ENCODE measurements at places on chromosomes 6 and 20. TPM values are rescaled to one million over a fixed set of nuclear protein-coding genes. Genes with fewer than 3 reads are reported as not detected.
A peak's percentile ranks its signal among the peaks of the same experiment; 100 is the strongest.

DNA sequence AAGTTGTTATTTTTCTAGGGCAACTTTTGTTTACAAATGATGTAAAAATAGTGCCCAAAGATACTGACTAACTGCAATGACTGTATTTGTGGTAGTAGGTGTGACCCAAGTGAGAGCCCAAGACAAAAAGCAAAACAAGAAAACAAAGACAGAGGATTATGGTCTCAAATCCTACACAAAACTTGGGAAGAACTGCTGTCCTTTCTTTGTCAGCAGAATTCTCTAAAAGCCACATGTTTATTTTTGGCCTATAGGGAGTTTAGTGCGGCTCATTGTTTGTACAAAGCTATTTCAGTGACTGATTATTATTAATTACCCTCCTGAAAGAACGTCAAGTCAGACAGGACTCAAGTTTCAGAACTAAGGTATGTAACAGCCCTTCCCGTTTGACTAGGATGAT, 509.2 kb upstream of the SLC35B3 start:
- H3K27me3 ChIP-seq: no peaks in the 10 kb centered on the region
- no peak overlapping the region for H3K4me3 ChIP-seq
- no peak overlapping the region for H3K27ac ChIP-seq
- H3K36me3 ChIP-seq: no peaks in the 10 kb centered on the region

DNA sequence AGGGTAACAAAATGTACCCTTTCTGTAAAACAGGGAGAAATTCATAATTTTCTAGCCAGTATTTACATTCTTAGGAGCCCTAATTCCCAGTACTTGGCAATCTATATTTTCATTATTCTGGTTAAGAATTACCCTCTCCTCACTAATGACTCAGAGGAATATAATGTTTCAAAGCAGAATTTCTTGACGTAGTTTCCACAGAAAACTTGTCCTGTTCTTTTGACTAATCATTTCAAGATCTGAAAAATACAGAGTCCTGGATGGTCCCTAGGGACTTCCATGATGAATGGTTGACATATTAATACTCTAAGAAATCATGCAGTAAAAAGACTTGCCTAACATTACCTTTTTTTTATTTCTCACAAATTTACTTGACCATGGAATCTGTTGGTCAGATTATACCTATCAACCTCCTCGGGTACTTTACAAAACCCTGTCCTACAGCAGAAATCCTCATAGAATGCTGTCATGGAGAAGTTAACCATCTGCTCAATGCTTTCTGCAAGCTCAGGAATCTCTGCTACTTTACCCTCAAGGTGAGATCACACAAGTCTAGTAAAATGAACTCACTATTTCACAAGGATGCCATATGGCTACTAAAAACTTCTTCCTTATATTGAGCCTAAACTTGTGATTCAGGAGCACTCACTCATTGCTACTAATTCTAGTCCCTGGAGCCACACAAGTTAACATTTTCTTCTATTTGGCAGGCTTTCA, 202.1 kb upstream of the CNR1 start:
- no peak overlapping the region for H3K4me3 ChIP-seq
- H3K4me1 ChIP-seq: no peaks in the 10 kb centered on the region
- no peak overlapping the region for H3K27ac ChIP-seq
- no peak for DNase-seq

GRCh38 chr6:112365952-112366351, 18.8 kb downstream of the RFPL4B start:
- no peaks in the 10 kb centered on the region for H3K4me1 ChIP-seq
- H3K36me3 ChIP-seq: no peaks in the 10 kb centered on the region
- H3K27me3 ChIP-seq: no peaks in the 10 kb centered on the region
- H3K27ac ChIP-seq: no peak overlapping the region
- DNase-seq: no peak
- no peak overlapping the region for H3K4me3 ChIP-seq

GRCh38 chr6:1856381-1856780, 246.7 kb downstream of the FOXC1 start:
- H3K27ac ChIP-seq: no peak overlapping the region
- DNase-seq: no peak
- H3K4me1 ChIP-seq: peaks cover 48% of the 10 kb centered on the region
- H3K27me3 ChIP-seq: no peaks in the 10 kb centered on the region
- no peaks in the 10 kb centered on the region for H3K36me3 ChIP-seq
- H3K4me3 ChIP-seq: no peak overlapping the region

- peaks cover 40% of the 10 kb centered on the region for H3K36me3 ChIP-seq
- no peaks in the 10 kb centered on the region for H3K27me3 ChIP-seq
- H3K4me1 ChIP-seq: peaks cover under 1% of the 10 kb centered on the region
- H3K27ac ChIP-seq: peak overlapping the region; percentile 49
- no peak overlapping the region for H3K4me3 ChIP-seq
Measured at GRCh38 chr20:34538671-34539123, 19.8 kb upstream of the MAP1LC3A start.

GRCh38 chr20:14000917-14001316, 5.6 kb downstream of the MACROD2 start:
- peaks cover 11% of the 10 kb centered on the region for H3K4me1 ChIP-seq
- peaks cover 10% of the 10 kb centered on the region for H3K27me3 ChIP-seq
- H3K27ac ChIP-seq: no peak overlapping the region
- peaks cover under 1% of the 10 kb centered on the region for H3K36me3 ChIP-seq
- DNase-seq: no peak

DNA sequence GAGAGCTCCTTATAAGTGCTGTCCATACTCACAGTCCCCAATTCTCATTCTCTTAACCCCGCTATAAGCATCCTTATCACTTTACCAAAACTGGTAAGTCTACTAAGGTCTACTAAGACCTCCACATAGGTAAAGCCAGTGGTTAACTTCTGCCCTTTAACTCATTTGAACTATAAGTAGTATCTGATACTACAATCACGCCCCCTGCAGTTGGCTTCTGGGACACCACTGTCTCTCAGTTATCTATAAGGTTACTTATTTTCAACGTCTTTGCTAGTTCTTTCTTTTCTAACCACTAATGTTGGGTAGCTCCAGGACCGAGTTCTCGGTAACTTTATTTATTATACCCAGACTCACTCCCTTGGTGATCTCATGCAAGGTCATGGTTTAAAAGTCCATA, 142.6 kb downstream of the ARHGAP18 start:
- 0 out of 2 replicates have a peak, but pooled peaks cover 2% of the 10 kb centered on the region for H3K4me1 ChIP-seq
- peak; percentile 78 for DNase-seq

- H3K27ac ChIP-seq: no peak overlapping the region
- no peaks in the 10 kb centered on the region for H3K4me1 ChIP-seq
- H3K4me3 ChIP-seq: no peak overlapping the region
- no peaks in the 10 kb centered on the region for H3K36me3 ChIP-seq
- DNase-seq: no peak
- H3K27me3 ChIP-seq: no peaks in the 10 kb centered on the region
Measured at GRCh38 chr20:16257813-16258430, 315.3 kb downstream of the KIF16B start.

DNA sequence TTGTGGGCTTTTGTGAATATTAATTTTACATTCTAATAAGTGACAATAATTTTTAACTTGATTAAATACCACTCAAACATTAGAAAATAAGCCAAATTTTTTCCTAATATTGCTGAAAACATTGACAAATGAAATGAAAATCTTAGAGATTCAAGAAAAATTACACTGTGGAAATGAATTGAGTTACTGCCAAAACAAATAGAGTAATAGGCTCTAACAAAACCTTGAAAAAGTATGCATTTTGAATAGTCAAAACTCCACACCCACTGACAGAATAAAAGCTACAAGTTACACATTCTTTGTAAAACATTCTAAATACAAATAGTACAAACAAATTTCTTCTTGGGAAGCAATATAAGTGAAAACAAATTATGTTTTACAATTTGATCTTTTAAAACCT, 5.9 kb downstream of the TBX18 start:
- peaks cover 59% of the 10 kb centered on the region for H3K27me3 ChIP-seq
- no peak overlapping the region for H3K27ac ChIP-seq
- H3K36me3 ChIP-seq: no peaks in the 10 kb centered on the region
- H3K4me3 ChIP-seq: no peak overlapping the region

DNA sequence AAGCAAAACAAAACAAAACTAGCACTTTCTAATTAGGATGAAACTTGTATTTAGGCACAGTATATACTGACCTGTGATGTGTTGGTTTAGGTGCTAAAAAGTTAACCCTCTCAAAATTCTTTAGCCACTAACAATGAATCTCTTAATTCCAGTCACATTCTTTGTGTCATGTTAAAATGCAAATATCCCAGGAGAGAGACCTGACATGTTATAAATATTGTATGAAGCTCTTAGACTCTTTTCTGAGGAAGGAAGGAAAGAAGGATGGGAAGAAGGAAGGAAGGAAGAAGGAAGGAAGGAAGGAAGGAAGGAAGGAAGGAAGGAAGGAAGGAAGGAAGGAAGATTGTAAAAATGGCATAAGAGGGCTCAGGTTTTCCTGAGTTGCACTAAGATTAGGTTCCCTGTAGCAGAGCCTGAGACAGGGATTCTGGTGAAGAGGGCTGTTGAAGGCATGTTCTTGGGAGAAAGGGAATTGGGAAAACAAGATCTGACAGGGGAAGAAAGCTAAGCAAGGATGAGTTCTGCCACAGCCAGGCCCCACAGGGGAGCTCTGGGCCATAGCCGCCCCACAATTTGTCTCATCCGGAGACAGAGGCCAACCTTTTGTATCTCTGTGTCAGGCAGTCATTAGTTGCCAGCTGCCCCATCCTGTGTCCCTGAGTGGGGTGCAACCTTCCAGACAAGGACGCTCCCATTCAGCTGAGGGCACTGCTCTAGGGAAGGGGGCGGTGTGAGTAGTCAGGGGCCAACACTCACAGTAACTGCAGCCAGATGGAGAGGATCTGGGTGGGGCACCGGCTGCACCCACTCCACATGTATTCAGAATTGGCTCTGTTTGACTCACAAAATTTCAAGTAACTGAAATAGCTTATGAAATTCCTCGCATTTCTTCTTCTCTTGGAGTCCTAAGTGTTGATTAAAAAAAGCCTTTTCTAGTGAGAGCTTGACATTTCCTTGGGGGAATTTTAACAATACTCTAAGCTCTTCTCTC, 189.3 kb upstream of the ARG1 start:
- DNase-seq: no peak
- H3K4me3 ChIP-seq: no peak overlapping the region
- peaks cover 50% of the 10 kb centered on the region for H3K4me1 ChIP-seq
- H3K27me3 ChIP-seq: peaks cover 3% of the 10 kb centered on the region
- no peak overlapping the region for H3K27ac ChIP-seq

- H3K27ac ChIP-seq: no peak overlapping the region
- H3K4me1 ChIP-seq: no peaks in the 10 kb centered on the region
- peak; percentile 78 for DNase-seq
- no peaks in the 10 kb centered on the region for H3K27me3 ChIP-seq
- H3K36me3 ChIP-seq: no peaks in the 10 kb centered on the region
Measured at GRCh38 chr20:13261460-13262301, 40.6 kb downstream of the ISM1 start.

DNA sequence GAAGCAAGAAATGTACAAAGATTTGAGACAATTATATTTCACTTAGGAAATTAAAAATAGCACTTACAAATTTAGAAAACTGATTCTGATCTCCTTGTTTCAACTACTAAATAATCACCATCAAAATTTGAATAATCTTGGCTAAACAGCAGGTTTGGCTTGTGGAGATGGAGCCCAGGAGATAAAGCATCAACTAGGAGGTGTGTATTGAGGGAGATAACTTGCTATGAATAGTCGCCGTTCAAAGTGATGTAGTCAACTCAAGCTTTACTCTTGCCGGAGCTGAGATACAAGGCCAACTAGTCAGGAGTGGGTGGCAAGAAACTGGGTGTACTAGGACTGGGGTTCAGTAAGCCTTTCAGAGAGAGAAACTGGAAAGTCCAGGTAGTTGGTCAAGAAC, 117.7 kb downstream of the TRMT11 start:
- no peak for DNase-seq
- peaks cover 20% of the 10 kb centered on the region for H3K36me3 ChIP-seq
- no peaks in the 10 kb centered on the region for H3K27me3 ChIP-seq
- H3K4me1 ChIP-seq: peaks cover 40% of the 10 kb centered on the region

The HMGCLL1 gene
- total RNA-seq: 0.11 TPM

All from WTC11 (cell line).